Glutamatergic neuron (in vitro differentiated cells): ENCODE measurements at places on chromosomes 1 and 21.

- peak; percentile 43 for DNase-seq
Measured at GRCh38 chr1:170619241-170620028, 44.5 kb upstream of the PRRX1 start.

GRCh38 chr1:208409176-208409575 is 165.0 kb upstream of the PLXNA2 start:
- DNase-seq: no peak

DNA sequence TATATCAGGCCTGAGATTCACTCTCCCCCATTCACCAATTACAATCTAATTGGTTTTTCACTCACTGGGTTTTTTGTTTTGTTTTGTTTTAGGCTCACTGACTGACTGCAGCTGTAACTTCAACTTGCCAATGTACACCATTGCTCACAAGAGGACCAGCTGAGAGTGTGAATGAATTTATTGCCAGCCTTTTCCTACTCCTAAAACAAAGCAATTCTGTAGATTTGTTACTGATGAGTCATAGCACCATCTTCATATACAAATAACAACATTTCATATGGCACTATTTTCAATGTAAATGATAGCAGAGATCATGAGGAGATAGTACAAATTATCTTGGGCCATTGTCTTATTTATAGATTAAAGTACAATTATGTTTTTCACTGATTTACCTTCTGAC is 76.0 kb upstream of the DPYD start:
- no peak for DNase-seq

- DNase-seq: peak; percentile 85
Measured at GRCh38 chr1:157156058-157156541, 17.9 kb upstream of the ETV3 start.

DNA sequence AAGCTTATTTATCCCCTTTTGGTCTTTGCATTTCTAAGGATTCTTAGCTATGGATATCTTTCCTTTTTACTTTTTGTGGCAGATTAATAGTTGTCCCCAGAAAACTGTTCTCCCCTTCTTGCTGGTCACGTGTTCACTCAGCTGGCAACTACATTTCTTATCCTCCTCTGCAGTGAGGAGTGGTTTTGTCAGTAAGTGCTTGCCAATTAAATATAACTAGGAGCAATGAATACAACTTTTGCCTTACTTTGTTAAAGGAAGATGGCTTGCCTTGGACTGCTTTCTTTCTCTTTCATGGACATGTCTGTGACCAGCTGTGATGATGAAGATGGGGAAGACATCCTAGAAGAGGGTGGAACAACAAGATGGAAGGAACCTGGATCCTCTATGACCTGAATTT is 15.6 kb upstream of the ALG14 start:
- DNase-seq: no peak

DNA sequence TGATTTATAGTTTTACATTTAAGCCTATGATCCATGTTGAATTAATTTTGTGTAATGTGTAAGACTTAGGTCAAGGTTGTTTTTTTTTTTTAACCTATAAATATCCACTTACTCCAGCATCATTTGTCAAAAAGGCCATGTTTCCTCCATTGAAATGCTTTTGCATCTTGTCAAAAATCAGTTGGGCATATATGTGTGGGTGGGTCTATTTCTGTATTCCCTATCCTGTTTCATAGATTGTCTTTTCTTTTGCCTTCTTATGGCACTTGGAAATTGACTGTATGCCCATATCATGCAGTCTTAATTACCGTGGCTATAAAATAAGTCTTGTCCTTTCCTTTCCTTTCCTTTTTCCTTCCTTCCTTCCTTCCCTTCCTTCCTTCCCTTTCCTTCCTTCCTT is 138.2 kb downstream of the PRDM2 start:
- no peak for DNase-seq

DNA sequence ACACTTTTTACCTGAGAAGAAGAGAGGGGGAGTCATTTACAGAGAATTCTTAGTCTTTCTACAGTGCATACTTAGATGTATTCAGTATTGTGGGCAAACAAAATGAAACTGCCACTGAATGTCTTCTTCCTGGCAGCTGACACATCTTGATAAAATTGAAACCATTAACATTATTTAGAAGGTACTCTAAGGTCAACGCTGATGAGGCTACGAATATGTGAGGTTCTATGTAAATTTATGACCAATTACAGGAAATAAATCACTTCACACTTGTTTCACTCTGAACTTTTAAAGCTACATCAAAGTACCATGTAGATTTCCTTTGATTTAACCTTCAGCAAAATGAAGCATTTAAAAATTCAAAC is 51.3 kb upstream of the GFI1 start:
- DNase-seq: no peak
